ENCODE measurements at places on chromosomes 16 and 17.

DNA sequence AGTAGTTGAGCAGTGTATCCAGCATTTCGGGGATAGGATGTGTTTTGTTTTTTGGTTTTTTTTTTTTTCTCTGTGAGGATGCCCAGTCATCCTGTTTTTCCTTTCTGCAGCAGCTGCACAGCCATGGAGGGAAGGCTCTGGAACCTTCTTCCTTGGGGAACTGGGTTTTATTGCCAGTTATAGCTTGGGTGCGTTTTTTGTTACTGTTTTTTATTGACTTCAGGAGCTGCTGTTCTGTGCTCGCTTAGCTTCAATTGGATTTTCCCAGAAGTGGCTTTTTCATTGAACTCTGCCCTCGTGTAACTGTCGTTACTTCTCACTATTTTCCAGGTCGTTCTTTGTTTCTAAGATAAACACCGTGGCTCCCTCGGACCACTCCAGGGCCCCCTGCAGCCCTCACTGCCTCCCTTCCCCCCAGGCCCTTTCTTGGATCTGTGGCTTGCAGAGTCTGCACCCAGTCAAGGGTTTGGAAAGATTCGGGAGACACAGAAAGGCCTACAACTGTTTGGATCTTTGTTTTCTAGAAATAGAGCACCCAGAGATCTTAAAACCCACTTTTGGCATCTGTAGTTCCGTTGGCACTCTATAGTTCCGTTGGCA, 119.7 kb upstream of the CACNG5 start:
- no peak for DNase-seq

GRCh38 chr16:67191411-67191994, 452 bp upstream of the E2F4 start:
- no peak for DNase-seq

- DNase-seq, result no peak
Measured at GRCh38 chr16:68070249-68070730, 14.9 kb upstream of the NFATC3 start.

- DNase-seq, result no peak
Measured at GRCh38 chr17:64173646-64174045, 43.7 kb upstream of the ERN1 start.

DNA sequence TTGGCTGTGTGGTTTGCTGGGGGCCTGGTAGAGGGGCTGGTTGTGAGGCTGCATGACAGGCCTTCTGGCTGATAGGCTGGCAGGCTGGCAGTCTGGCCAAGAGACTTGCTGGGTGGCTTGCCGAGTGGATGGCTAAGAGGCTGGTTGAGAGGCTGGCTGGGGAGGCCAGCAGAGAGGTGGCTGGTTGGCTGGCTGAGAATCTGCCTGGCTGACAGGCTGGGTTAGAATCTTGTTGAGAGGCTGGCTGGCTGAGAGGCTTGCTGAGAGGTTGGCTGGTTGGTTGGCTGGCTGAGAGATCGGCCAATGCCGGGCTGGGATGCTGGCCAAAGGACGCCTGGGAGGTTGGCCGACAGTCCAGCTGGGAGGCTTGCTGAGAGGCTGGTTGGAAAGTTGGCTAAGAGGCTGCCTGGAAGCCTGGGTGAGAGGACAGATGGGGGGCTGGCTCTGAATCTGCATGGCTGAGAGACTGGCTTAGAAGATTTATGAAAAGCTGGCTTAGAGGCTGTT, 35.9 kb upstream of the ACSM2B start:
- no peak for DNase-seq

GRCh38 chr17:12342609-12343435, 322.1 kb downstream of the MAP2K4 start:
- DNase-seq, result peak; percentile 18

GRCh38 chr16:61366006-61366405, 670.2 kb downstream of the CDH8 start:
- no peak for DNase-seq

- DNase-seq, result no peak
Measured at GRCh38 chr16:10684511-10685151, 10.1 kb downstream of the TEKT5 start.

GRCh38 chr16:62701426-62701825, 665.2 kb upstream of the CDH8 start:
- DNase-seq, result no peak

DNA sequence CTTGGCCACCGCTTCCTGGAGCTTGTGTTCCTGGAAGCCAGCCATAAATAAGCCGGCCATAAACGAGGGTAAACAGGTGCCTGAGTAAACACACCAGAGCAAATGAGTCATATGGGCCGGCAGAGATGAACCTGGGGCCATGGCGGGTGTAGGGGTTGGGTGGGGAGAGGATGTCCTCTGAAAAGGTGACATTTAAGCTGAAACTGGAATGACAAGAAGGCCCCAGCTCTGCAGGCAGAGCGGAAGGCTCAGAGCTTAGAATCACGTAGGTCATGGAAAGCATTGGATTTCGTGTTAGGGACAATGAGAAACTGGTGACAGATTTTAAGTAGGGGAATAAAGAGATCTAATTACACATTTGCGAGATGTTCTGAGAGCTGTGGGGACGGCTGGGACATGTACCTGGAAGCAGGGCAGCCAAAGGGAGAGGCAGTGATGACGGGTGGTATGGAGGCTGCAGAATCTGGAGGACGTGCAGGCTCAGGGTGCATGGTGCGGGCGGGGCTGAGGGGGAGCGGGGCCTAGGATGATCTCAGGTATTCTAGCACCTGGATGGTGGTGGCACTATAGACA, 8.1 kb upstream of the DNASE1 start:
- no peak for DNase-seq

- no peak for DNase-seq
Measured at GRCh38 chr17:79049821-79050220, 24.8 kb upstream of the ENGASE start.
